Mammary epithelial cell (primary cell): ENCODE measurements at places on chromosomes 1 and 21. TPM values are rescaled to one million over a fixed set of nuclear protein-coding genes. Genes with fewer than 3 reads are reported as not detected.

DNA sequence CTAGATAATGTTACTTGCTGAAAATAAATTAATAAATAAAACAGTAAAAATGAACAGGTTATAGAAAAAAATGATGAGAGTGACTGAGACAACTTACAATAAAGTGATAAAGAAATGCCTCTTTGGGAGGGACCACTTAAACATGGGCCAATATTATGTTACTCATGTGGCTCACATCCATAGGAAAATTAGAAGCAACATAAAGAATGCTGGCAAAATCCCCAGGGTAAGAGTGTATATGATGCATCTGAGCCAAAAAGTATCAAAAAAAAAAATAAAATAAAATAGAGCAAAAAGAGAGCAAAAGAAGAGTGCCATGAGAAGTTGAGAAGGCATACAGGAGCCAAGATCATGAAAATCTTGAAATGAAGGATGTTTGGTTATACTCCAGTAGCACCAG, 818.0 kb downstream of the LTN1 start:
- DNase-seq, result no peak

DNA sequence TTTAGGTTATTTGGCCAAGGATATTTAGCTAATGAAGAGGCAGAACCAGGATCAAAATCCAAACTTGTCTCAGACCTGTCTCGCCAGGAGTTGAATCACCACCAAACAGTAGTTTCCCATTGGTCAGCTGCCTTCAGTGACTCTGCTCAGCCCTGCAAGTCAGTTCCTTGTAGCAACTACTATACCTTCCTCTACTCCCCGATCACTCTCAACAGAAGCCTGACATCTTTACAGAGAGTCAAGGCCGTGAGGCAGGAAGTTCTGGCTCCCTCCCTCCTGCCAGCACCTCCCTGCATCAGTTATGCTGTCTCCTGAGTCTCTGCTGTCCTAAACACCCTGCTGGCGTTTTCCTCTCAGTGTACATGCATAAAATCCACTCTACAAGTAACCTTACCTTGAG, 13.2 kb downstream of the PSMD4 start:
- DNase-seq, result peak; percentile 19

DNA sequence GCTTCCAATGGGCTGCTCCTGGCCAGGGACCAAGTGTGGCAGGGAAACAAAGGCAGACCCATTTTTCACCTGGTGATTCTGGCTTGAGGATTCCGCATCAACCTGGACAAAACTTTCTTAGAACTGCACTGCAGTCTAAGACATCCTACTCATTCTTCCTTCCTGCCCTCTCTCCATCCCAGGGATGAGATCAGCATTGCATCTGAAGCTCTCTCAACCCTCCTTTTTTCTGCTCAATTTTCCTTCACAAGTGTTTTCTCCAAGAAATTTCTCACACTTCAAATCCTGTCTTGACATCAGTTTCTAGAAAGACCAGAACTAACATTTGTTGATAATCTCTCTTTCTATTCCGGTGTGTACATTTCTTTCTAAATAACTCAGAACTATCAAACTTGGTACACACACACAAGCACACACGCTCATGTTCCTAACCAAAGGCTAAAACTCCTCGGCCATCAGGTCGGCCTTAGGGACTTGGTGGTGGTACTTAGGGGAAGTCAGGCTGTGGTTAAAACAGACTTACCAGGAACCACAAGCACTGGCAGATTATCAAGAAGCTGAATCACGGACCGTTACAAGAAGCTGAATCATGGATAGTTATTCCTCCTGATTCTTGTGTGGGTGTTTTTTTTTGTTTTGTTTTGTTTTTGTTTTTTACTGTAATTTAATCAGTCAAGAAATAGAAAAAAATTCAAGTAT, 21.0 kb upstream of the CXADR start:
- DNase-seq, result peak; percentile 93

DNA sequence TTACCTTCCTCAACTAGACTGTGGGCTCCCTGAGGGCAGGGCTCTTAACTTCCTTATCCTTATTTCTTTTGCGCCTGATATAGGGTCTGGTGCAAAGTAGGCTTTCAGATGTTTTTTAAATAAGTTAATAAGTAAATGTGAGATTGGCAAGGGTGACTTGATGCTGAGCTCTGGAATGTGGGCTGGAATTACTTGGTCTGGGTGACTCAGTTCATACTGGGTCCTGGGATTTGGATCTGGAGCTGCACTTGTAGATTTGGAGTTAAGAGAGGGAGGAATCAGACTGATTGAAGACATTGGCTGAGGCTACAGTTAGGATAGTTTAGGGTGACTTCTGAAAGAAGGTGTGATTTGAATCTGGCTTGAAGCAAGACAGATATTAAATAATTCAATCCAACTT, 190.9 kb downstream of the GIPC2 start:
- no peak for DNase-seq

GRCh38 chr1:113551728-113552127, 161.4 kb downstream of the MAGI3 start:
- peak; percentile 26 for DNase-seq

GRCh38 chr1:16152481-16153087, 3.3 kb downstream of the EPHA2 start:
- no peak for DNase-seq

GRCh38 chr1:220528679-220529501, 954 bp downstream of the MARK1 start:
- DNase-seq, result peak; percentile 36

GRCh38 chr1:247409869-247410544, 6.0 kb upstream of the NLRP3 start:
- no peak for DNase-seq

DNA sequence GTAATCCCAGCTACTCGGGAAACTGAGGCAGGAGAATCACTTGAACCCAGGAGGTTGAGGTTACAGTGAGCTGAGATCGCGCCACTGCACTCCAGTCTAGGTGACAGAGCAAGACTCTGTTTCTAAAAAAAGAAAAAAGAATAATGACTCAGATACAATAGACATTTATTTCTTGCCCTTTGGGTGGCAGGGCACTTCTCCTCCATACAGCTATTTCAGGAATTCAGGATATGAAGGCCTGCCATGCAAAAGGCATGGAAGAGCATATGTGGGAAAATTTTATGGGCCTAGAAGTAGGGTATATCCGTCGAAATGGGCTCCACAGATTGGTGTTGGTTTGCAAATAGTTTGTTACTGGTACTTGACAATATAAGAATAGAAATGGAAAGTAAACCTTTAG, 20.2 kb upstream of the POGZ start:
- no peak for DNase-seq

DNA sequence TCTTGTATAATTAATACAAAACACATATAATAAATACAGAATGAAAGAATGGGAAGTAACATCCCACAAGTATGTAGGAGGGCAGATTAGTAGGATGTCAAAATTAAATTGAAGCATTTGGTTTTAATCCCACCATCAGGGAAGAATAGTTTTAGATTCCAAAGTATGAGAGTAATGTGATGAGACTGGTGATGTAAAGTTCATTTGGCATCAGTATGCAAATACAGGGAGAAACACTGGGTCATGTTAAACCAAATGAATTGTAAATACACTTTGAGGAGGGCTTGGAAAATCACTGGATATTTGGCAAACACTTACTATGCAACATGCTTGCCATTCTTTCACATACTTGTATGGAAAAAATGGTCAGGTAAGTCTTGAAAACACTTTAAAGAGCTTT, 358.8 kb downstream of the DPYD start:
- no peak for DNase-seq

- DNase-seq, result no peak
Measured at GRCh38 chr1:101017448-101017847, 8.1 kb downstream of the DPH5 start.

GRCh38 chr21:41597811-41598231, 89.9 kb upstream of the TMPRSS2 start:
- no peak for DNase-seq

GRCh38 chr21:14215971-14216641, at the start of gene RBM11:
Gene RBM11 (plus strand): TSS chr21:14216157. CDS start chr21:14216187, 30 bp downstream.
- peak; percentile 69 for DNase-seq

- no peak for DNase-seq
Measured at GRCh38 chr1:40362199-40362598, 11.3 kb upstream of the SMAP2 start.

GRCh38 chr1:18200918-18201317, 93.3 kb downstream of the IGSF21 start:
- no peak for DNase-seq

GRCh38 chr1:53430779-53431178, 28.4 kb upstream of the DMRTB1 start:
- DNase-seq, result no peak

DNA sequence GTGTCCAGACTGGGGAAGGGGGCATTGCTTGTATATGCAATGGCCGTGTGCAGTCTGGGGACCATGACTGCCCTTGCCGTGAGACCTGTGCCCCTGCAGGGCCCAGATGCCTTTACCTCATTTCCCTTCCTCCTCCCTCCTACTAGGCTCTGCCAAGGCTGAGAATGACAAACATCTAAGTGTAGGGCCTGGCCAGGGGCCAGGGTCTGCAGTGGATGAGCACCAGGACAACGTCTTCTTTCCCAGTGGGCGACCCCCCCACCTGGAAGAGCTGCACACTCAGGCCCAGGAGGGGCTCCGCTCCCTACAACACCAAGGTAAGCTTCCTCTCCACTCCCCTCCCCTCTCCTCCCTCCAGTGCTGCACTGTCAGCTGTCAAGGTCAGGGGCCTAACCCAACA, 49.5 kb downstream of the YARS1 start:
- DNase-seq, result no peak

- no peak for DNase-seq
Measured at GRCh38 chr1:33274446-33274845, 18.2 kb downstream of the ZNF362 start.

GRCh38 chr1:151406176-151406575, 6.8 kb downstream of the PSMB4 start:
- no peak for DNase-seq

DNA sequence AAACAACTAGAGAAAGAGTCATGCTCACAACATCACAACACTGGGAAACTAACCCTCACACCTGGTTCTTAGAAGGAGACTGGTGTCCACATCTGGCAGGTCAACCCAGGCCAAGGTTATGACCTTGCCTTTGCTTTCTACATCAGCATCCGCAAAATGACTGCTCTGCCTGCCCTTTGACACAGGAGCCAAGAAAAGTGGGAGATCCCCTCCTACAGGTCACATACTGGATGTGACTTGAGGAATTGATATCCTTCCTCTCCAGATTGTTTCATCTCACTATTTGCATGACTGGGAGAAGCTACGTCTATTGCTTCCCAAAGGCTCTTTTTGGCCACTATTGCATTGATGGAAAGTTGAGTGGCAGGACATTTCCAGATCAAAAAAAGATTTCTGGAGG, 115.5 kb downstream of the MIS18A start:
- DNase-seq, result no peak

DNA sequence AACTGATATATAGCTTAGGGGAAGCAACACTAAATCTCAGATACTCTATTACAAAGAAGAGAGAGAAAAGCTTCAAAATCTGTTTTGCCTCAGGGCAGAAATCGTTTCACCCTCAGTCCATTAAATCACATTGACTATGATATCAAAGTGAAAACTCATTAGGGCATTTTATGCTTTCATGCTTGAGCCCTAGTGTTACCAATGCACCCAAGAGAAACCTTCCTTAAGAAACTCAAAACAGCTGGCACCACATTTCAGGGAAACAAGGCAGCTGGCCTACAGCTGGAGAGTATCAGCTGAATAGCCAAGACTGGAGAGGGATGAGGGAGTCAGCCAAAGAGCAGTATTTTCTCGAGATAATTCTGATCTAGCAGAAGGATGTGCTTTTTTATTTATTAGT, 14.9 kb downstream of the COLGALT2 start:
- DNase-seq, result no peak

- DNase-seq, result no peak
Measured at GRCh38 chr1:35229587-35230360, 36.8 kb upstream of the SFPQ start.

Gene IVNS1ABP
- polyA plus RNA-seq, result 64.0 TPM

Gene NTNG1
- polyA plus RNA-seq, result 1.7 TPM

Gene IFI44
- 1.2 TPM for polyA plus RNA-seq

Gene RAB25
- polyA plus RNA-seq, result 131 TPM

Gene IL19
- not detected for polyA plus RNA-seq

Gene MMEL1
- polyA plus RNA-seq, result not detected

Gene CRB1
- polyA plus RNA-seq, result not detected

Gene TRIM45
- 1.8 TPM for polyA plus RNA-seq

Gene AK5
- 0.37 TPM for polyA plus RNA-seq

Gene MCOLN3
- 9.4 TPM for polyA plus RNA-seq

Gene NMNAT1
- 9.4 TPM for polyA plus RNA-seq

Gene SPRR2F
- polyA plus RNA-seq, result not detected
